ENCODE measurements at places on chromosomes 4 and X.
A peak's percentile ranks its signal among the peaks of the same experiment; 100 is the strongest.

- DNase-seq = no peak
These were observed 14.2 kb downstream of the ZNF518B start for GRCh38 chr4:10442976-10443375.

DNA sequence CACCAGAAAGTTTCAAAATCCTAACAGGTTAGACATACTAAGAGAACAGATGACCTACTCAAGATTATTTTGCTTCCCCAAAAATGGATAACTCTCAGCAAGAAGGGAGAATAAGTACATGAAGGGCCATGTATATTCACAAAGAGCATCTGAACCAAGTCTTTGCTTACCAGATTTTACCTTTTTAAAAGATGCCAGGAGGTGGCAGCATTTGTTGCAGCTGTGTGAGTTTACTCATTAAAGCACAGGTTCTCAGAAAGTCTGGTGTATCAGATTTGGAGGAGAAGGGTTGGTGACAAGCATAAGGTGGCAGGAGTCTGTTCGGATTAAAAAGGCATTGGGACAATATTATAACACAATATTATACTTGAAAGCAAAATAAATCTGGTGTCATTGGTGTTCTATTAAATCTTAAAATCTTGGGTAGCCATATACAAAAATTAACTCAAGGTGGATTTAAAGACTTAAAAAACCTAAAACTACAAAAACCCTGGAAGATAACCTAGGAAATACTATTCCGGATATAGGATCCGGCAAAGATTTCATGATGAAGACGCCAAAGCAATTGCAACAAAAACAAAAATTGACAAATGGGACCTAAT lies 51.3 kb upstream of the NFKB1 start:
- peak; percentile 55 for DNase-seq

- no peak for DNase-seq
These were observed 35.7 kb upstream of the ADAM29 start for GRCh38 chr4:174882317-174882992.

DNA sequence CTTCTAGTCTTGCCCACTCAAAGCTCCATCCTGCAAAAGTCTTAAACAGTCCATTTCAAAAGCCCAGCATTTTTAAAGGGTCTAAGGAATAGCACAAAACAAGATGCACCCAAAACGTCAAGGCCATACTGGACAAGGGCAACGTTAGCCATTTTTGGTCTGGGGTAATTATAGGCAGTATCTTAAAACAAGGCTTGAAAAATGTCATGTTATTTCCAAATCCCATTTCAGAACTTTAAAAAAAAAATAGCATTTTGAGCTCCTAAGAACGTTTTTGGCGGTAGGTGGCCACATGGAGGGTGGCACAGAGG lies 584 bp upstream of the TMEM165 start:
- DNase-seq = no peak

DNA sequence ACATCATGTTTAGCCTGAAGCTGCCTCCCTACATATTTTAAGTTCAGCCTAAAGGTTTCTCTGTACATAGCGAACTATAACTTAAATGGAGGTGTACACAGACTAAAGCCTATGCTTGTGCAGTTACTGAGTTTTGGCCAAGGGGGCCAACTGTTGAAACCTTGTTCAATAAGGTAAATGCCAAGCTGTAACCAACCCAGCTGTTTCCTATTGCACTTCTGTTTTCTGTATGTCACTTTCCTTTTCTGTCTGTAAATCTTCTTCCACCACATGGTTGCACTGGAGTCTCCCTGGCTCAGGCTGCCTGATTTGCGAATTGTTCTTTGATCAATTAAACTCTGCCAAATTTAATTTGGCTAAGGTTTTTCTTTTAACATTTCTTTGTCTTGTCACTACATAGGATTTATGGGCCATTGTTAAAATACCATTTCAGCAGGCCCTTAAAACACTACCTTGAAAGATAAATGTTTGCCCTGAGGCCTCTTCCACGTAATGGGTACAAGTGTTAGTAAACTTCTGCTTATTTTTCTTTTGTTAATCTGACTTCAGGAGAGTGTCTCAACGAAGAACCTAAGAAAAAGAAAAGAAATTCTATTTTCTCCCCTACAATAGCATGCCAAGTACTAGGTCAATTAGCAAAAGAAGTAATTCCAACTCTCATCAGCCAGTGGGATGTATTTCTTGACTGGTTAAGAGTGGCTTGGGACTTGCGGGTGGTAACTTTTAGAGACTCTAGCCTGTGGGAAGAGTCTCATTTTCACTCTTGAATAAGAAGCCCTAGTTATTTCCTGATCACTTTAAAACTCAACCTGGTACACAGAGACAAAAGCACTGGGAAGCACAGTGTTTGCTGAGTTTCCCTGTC lies 45.7 kb upstream of the PRSS12 start:
- DNase-seq = no peak

DNA sequence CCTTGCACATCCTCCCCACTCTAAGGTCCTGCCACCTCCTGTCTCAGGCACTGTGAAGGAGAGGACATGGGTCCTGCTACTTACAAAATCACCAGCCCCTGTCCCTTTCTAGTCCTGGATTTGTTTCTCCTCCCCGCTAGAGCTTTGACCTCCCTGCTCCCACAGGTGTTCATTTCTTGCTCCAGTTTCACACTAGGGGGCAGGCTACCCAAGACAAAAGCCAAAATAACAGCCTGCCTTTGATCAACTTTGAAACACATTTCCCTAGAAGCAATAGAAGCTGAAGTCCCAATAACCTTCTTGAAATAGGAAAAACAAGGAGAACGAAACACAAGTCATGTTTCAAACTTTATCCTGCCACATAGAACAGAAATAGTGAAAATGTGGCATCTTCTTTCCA lies 164.4 kb downstream of the QDPR start:
- DNase-seq = peak; percentile 72

DNA sequence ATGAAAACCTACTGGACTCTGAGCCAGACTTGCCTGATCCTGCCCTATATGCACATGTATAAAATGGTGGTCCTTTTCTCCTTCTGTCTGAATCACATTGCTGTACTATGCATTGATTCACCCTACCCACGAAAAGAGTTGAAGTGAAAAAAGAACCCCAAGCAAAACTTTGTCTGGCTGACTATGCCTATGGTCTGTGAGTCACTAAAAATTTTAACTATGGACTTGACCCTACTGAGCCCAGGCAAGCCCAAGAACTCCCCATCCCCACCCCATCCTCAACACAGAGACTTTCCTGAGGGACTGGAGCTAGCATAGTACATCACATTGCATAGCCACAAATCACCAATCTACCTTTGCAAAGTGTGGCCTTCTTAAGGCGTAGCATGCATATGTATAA lies 116.6 kb upstream of the TENM3 start:
- DNase-seq = no peak

DNA sequence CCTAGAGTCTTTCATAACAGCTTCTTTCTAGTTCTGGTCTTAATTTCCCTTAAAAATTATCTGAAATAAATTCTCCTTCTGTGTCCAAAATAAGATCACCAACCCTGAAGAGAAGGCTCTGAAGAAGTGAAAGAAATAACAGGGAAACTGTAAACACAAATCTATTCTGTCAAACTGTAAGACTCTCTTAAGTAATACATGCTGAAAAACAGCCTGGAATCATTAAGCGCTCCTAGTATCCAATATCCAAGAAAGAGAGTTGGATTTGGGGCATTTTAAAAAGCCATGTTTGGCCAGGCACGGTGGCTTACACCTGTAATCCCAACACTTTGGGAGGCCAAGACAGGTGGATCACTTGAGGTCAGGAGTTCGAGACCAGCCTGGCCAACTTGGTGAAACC lies 53.3 kb downstream of the RELL1 start:
- peak; percentile 13 for DNase-seq

GRCh38 chr4:15478724-15479088 lies 9.0 kb downstream of the CC2D2A start:
- DNase-seq = no peak

DNA sequence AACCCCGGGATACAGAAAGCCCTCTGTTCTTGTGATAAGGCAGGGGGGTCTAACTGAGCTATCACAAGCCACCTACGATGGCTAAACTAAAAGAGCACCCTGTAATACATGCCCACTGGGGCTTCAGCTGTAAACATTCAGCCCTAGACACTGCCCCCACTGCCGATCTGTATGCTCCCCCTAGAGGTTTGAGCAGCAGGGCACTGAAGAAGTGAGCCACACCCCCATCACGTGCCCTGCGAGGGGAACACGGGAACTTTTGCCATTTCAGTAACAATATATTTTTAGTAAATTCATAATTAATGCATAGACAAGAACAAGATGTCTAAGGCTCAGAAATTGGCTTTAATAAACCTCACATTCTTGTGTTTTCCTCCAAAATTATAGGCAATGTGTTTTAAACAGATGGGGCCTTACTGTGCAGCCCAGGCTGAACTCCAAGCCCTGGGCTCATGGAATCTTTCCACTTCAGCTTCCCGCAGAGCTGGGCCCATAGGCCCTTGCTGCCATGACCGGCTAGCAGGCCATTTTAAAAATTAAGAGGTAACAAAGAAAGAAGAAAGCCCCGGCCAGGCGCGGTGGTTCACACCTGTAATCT lies 235.3 kb upstream of the SFRP2 start:
- no peak for DNase-seq

GRCh38 chr4:178329226-178329872 lies 887.1 kb upstream of the AGA start:
- no peak for DNase-seq

GRCh38 chr4:26299254-26299882 lies 21.4 kb upstream of the RBPJ start:
- DNase-seq = no peak

- no peak for DNase-seq
These were observed 69.9 kb upstream of the GABRE start for GRCh38 chrX:152044383-152044782.

GRCh38 chr4:128241425-128241913 lies 46.1 kb downstream of the PGRMC2 start:
- peak; percentile 84 for DNase-seq

DNA sequence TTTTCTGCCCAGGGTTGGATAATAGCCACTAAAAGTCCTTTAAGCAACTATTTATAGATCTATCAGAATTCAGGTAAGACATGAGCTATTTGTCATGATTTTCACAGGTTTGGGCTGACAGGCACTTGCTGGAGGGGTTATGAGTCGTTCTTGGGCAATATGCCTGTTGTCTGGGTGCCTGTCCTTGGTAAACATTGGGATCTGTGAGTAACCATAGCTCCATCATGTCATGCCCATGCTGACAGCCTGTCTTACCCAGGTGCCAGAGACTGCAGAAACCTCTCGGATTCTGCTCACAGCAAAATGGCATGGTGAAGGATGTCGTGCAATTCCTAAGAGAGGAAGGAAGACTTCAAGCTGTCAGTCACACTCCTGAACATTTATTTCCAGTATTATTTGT lies 116.0 kb upstream of the PUDP start:
- no peak for DNase-seq

- peak; percentile 50 for DNase-seq
These were observed 79.8 kb downstream of the PSAPL1 start for GRCh38 chr4:7354927-7355326.

DNA sequence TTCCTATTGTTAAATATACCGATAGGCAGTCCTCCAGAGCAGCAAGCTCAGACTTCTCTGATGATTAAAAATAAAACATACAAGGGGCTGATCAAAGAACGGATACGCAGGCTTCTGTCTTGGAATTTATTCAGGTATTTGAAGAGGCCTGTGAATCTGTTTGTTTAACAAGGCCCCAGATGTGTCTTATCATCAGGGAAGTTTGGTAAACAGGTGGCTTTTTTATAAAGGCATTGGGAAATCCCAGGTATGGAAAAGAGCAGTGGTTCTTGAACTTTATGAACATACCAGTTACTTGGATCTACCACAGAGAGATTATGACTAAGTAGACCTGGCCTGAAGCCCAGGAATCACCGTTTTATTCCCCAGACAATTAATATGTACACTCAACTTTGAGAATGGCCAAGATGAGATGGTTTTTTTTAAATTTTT lies 47.9 kb downstream of the SOWAHB start:
- peak; percentile 37 for DNase-seq

DNA sequence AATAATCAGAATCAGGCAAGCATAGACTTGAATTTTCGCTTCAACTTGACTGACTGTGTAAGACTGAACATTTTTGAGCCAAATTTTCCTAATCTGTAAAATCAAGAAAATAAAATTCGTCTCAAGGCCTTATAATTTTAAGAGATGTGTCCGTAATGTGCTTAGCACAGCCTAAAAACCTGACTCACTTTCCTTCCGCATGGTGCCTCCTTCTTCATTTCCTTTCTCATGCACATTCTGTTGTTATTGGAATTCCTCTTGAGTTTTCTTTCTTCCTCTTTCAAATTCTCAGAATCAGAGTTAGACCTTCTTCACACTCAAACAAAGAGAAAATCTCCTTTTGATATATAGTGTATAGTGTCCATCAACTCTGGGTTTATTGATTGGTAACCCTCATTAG lies 208.9 kb upstream of the SLIT2 start:
- DNase-seq = no peak

- DNase-seq = peak; percentile 34
These were observed 241.5 kb downstream of the FRAS1 start for GRCh38 chr4:78298618-78299017.

- peak; percentile 53 for DNase-seq
These were observed 105.2 kb downstream of the RNF150 start for GRCh38 chr4:141028024-141028529.

DNA sequence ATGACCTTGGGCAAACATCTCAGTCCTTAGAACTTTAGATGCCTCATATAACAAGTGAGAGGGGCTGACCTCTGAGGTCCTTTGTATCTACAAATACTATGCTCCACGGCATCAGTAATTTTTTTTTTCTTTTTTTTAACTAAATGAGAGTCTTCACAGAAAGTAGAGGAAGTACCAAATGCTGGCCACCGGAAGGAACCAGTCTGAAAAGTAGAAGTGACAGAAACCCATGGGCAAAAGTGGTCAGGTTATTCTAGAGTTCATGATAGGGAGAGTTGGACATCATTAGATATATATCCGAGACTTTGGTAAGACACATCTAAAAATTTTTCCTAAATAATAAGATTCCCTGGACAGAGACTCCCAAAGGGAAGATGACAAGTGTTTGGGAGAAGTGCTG lies 53.7 kb downstream of the COQ2 start:
- DNase-seq = no peak

- no peak for DNase-seq
These were observed 672.2 kb downstream of the TRAM1L1 start for GRCh38 chr4:116413222-116413621.

DNA sequence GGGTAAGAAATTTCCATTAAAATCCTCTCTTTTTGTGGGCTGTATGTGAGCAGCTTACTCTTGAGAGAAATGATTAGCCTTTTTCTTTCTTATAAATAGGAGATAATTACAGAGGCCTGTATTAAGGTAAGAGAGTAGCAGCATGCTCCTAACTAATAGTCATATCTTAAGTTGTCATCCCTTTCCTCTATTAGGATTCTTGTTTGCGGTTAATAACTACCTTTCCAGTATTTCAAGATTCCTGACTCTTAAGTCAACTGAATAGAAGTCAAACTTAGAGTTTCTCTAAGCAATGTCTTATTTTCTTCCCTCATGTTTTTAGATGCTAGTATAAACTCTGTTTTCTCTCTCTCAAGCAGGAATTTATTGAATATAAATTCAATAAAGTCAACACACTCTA lies 139.9 kb upstream of the GPRIN3 start:
- no peak for DNase-seq
